Activated effector memory CD4-positive, alpha-beta T cell treated with Interleukin-2 at 50 U/mL for 16 hours (primary cell): ENCODE measurements at places on chromosomes 12 and 14.

- no peak for DNase-seq
These were observed 115.3 kb upstream of the PLEKHA5 start for GRCh38 chr12:19014240-19014639.

DNA sequence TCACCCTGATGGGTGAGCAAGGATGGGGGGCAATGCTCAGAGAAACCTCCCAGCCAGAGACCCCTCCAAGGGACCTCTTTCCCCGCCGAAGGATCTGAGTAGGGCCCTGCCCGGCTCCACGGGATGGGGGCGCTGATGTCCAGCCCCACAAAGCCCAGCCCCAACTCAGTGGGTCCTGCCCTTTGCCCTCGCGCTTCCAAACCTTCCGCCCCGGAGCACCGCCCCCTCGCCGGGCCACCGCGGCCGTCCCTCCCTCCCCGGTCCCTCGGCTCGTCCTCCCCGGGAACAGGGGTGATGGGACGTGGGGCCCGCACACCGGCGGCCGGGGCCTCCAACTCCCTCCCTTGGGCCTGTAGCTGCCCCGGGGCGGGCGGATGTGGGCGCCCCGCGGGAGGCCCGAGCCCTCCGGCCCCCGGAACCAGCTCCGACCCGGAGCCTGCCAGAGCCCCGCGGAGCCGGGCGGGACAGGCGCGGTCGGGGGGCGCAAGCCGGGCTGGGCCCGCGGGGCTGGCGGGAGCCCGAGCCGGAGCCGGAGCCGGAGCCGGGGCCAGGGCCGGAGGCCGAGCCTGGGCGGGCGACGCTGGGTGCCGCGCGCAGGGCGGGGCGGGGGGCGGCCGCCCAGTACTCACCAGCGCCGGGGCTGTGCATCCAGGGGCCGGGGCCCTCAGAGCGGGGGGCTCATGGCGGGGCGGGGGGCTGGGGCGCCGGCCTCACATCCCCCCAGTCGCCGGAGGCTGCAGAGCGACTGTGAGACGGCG is 386 bp downstream of the HDAC7 start:
- DNase-seq: no peak

GRCh38 chr14:56129092-56129491 is 10.9 kb downstream of the PELI2 start:
- DNase-seq: no peak

DNA sequence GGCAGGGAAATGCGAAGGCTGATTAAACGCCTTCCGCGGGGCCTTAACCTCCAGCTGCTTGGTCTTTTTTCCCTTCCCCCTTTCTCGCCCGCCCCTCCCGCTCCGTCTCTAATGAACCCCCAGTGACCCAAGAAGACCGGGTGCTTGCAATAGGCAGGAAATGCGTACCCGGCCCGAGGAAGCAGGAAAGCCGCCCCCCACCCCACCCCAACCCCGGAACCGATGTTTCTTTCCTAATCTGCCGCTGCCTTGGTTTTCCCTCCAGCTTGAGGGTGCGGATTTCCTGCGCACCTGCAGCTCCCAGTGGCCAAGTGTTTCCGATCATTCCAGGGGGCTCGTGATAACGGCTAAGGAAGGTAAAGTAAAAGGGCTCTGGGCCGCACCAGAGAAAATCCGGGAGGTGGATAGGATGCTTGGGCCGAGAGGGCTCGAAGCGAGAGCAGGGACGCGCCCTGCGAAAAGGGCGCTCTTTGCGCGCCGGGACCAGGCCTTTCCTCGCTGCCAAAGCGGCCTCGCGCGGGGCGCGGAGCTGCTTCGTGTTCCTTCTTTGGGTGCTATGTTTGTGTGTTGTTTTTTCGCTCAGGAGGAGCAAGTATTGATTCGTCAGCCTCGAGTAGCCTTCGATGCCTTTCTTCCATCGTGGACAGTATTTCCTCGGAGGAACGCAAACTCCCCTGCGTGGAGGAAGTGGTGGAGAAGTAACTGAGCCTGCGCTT is 983 bp downstream of the MYF6 start:
- no peak for DNase-seq

- no peak for DNase-seq
These were observed 107.6 kb downstream of the PTCSC3 start for GRCh38 chr14:36068777-36069534.

- DNase-seq: no peak
These were observed 70.4 kb downstream of the TMEM116 start for GRCh38 chr12:111942557-111942956.

DNA sequence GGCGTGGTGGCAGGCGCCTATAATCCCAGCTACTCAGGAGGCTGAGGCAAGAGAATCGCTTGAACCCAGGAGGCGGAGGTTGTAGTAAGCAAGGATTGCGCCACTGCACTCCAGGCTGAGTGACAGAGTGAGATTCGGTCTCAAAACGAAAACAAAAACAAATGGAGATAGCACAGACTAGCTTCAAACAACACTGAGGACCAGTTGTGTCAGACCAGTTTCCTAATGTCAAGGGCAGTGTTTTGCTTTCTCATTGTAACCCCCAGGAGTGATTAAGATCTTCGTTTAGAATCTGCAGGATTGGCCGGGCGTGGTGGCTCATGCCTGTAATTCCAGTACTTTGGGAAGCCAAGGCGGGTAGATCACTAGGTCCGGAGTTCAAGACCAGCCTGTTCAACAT is 18.5 kb downstream of the RPGRIP1 start:
- no peak for DNase-seq

GRCh38 chr12:64669270-64669842 is 59.1 kb downstream of the RASSF3 start:
- no peak for DNase-seq

DNA sequence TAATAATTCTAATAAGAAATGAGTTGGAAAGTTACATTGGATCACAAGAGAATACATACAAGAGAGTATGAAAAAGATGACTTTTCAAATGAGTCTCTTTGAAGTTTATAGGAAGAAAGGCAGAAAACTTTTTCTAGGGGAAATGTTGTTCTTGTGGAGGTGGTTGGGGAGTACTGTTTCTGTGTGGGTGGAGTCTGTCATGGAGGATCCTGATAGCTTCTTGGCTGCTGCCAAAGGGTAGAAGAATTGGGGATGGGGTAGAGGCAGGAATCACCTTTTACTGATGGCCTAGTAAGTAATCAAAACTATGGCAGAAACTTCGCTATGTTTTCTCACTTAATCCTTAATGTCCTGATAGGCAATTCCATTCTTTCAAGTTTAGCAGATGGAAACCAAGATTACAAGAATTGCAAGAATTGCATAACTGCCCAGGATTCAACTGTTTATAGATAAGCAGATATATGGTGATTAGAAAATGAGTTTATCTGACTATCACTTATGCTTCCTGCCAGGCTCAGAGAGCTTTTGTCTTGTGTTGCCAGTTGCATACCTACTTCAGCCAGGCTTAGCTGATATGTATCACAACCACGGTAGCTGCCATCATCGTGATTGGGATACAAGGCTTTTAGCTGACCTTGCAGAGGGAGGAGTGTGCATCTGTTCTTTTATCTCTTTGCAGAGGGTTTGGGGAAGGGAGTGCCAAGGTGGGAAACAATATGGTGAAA is 463.9 kb downstream of the TMTC2 start:
- no peak for DNase-seq

DNA sequence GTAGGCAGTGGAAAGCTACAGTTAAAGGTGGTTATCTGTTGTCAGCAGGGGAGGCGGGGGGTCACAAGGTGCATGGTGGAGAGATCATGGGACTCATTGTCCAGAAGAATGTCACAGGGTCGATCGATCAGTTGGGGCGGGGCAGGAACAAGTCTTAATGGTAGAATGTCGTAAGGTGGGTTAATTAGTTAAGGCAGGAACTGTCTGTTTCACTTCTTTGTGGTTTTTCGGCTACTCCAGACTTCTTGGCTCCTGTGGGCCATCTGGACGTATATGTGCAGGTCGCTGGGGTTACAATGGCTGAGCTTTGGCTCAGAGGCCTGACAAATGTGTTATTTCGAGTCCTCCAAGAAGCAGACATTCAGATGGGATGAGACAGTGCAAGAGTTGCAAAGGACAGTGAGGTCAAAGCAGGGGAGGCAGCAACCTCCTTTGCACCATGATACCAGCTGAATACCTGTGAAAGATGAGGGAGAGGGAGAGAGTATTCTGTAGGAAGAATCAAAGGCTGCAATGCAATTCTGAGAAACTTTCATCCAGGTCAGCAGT is 246.9 kb upstream of the TMEM132C start:
- no peak for DNase-seq

DNA sequence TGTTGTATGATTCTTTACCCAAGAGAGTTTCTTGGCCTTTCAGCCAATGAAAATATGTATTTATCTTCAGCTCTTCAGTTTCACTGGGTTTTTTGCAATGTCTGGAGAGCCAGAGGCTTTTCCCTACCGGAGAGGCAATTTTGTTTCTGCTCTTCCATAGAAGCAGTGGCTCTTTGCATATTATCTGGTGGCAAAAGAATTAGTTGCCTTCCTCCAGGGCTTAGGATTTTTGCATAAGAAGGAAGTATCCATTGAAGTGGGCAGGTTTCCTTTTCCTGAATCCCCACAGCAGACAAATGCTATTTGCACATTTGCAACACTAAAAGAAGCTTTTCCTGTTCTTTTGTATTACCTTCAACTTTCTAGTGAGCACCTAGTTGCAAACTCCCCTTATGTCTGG is 75.2 kb downstream of the NTS start:
- no peak for DNase-seq

DNA sequence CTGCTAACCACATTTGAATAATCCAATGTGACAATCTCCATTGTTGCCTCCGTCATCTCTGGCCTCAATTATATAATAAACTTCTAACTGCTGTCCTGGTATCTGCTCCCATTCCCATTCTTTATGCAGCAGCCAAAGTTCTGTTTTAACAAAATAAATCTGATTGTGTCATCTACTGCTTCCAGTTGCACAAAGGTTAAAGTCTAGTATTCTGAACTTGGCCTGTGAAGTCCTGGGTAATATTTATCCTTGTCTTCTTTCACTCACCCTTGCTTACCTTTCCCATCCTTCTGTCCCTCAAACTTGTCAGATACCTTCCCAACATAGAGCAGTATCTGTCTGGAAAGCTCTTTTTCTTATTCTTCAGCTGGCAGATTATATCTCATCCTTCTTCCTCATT is 19.3 kb upstream of the STRAP start:
- DNase-seq: no peak

- no peak for DNase-seq
These were observed 49.9 kb downstream of the ITPR2 start for GRCh38 chr12:26783131-26783526.

DNA sequence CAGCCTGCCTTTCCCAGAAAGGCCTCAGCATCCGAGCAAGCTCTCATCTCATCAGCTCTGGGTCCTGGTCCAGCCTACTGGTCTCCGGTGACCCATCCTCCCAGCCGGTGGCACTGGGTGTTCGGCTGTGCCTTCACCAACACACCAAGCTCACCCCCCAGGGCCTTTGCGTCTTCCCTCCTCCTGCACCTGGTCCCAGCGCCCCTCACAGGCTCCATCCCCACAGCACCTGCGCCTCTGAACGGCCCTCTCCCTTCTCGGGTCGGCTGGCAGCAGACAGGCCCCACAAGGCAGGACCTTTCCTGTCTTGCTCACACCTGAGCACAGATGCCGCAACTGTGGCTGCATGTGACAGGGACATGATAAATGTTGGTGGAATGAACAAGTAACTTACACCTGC is 13.1 kb downstream of the P2RX2 start:
- no peak for DNase-seq

GRCh38 chr12:65615118-65615517 is 209.2 kb upstream of the HMGA2 start:
- DNase-seq: no peak

- DNase-seq: no peak
These were observed 11.5 kb upstream of the EID3 start for GRCh38 chr12:104291867-104292524.

DNA sequence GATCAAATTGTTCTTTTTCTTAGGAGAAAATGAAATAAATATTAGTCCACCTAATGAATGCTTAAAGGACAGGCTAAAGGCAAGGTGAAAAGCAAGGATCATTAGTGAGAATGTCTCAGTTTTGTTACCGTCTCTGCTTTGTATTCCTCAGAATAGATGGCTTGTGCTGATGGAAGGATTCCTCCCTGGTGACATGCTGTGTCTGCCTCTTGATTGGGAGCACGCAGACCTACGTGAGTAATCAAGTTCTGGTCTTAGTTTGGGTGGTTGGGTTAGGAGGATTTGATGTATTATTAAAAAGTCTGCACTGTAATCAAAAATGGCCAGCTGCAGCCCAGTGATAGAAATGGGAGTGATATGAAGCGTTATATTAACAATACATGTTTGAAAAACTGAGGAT is 78.8 kb upstream of the RTL1 start:
- DNase-seq: no peak

DNA sequence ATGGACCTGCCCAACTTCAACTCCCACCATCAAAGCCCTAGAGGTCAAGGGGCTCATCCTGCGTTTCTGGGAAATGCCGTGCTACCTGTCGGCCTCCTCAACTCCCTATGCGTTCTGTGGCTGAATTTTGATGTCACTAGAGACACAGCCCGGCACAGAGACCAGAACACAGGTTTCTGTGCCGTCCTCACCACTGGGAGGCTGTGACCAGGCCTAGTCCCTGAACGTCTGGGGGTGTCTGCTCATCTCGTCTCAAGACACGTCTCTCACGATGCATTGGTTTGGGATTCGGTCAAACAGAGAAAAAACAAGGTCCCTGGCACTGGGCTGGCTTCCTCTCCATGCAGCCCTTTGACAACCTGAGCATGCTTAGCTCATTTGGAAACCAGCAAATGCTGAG is 33.5 kb downstream of the SLC15A4 start:
- DNase-seq: no peak

DNA sequence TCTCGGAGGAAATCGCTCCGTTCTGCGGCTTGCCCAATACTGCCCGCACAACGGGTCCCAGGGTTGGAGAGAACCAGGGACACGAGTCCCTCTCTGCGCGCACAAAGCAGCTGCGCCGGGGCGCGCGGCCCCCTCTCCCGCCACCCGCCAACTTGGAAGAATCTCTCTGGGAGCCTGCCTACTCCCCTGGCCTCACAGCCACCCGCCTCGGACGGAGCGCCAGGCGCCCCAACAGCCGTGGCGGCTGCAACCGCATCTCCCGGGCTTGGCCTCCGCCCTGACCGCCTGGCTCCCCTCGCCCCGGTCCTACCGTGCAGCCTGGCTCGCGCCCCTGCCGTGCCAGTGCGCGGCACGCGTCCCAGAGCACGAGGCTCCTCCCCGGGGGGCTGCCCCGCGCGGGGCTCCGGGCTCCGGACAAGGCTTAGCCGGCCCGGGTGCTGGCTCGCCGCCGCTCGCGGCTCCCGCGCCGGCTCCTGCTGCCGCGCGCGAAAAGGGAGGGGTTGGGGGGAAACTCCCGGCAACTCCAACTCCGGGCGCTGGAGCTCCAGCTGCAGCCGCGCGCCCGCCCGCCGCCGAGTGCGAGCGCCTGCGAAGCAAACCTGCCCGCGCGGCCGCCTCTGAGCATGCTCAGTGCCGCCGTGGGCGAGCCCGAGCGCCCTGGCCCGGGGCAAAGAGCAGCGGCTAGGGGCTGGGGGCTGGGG is at the start of gene STXBP6:
TSS of gene STXBP6 (minus strand) at position 580 of the 701 bp plus-strand sequence. CDS start 75,329 bp downstream, outside the sequence.
- DNase-seq: no peak

- DNase-seq: no peak
These were observed 788.9 kb upstream of the TBX3 start for GRCh38 chr12:115472852-115473251.

DNA sequence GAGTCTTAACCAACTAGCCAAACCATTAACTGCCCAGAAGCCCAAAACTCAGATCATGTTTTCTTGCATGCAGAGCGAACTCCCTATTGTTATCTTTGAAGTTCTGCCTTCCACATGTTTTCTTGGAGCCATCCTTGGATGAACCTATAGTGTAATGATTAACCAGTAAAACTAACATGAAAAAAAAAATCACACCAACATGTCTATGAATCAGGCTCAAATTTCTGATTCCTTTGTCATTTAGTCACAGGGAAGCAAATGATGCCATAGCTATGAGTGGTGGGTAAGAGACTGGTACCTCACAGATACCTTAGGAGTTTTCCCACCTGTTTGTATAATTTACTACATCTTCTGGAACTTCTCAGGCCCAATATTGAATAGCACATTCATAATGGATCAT is 70.7 kb downstream of the PTPRO start:
- no peak for DNase-seq
